ENCODE measurements at places on chromosomes 2 and 18.
A peak's percentile ranks its signal among the peaks of the same experiment; 100 is the strongest.

DNA sequence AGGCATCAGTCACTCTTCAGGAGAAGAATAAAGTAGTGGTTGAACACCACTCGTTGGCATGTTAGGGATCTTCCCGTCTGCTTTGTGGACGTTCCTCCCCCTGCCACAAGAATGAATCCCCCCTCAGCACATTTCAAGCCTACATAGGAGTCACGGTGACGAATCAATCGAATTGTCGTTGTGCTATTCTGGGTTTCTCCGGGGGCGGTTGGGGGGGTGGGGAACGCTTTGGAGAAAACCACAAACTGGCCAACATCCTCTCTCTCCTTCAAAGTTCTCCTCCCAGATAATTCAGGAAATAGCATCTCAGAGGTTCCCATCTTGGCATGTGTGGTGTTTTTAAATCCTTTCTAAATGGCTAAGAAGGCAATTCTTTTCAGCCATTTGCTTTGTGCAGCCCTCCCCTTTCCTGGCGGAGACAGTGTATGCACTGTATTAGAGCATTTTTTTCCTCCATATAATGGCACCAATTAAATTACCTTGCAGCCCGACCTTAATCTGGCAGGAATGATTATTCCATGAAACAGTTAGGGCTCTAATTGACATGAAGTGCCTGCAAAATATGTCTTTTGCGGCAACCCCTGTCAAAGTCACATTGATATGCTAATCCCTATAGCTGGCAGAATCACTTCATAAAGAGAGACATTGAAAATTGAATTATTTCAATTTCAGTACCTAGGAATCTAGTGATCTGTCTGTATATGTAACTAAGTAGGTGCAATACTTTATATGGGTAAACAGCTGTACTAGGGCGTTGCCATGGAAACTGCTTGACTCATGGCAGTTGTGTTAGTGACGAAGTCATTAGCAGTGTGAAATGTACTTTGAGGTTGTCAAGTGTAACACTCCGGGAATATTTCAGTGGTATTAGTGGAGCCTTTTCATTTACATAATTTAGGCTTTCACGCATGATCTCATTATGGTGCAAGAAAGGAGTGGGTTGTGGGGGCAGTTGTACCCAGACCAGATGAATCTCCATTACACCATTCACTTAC, 323.4 kb upstream of the SLC14A2 start:
- peak; percentile 21 for DNase-seq

DNA sequence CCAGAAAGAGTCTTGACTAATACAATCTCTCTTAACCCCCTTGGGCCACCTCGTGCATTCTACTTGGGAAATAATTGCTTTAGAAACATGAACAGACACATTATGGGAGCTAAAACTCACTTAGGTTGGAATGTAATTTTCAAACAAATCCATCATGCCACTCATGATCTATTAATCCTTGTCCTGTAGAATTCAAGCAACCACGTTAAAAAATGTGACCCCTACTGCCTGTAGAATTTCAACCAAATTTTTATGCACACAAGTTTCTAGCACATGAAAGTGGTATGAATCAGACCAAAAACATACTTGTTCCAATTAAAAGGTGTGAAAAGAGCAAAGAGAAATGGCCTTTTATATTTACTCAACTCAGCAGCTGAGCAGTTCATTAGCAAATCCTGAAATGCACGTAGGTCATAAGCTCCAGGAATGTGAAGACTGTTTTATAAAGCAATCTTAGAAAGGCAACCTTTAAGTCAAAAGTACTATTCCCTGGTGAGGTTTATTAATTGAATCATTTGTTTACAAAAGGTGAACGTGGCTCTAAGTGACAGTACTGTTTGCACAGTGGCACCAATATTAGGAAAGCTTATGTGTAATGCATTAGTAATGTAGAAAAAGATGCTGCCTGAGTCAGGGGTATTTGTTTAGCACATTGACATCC, 459.4 kb upstream of the UBE2E3 start:
- peak; percentile 21 for DNase-seq

DNA sequence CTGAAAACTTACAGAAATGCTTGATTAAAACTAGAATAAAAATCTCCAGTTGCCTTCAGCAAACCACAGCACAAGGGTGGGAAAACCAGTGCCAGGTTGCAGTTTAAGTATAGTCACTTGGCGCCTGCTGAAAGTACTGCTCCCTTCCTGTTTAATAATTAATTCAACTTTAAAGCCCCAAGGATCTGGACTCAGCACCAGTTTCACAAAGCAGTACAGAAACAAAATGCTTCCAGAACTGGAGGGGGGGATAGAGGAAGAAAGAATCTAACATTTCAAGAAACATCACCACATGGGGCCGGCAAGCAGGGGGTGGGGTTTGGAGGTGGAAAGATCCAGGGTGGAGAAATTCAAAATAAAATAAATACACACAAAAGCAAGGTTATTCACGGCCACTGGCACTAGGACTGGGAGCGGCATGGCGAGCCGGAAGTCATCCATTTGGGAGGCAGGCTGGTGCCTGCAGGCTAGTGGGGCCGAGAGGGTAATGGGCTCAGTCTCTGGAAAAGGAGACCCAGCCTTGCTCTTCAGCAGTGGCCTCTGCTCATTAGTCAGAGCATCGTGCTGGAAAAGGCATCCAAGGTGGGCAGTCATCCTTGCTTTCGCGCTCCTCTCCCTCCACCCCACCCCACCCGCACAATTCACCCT, 85.8 kb downstream of the POU3F3 start:
- no peak for DNase-seq

GRCh38 chr2:189635353-189635752, 25.9 kb upstream of the ASNSD1 start:
- no peak for DNase-seq

- no peak for DNase-seq
These were observed at the start of gene SNTG2 for GRCh38 chr2:950080-950966. SNTG2 (plus strand) TSS chr2:950849; CDS start chr2:950997, 148 bp downstream.

DNA sequence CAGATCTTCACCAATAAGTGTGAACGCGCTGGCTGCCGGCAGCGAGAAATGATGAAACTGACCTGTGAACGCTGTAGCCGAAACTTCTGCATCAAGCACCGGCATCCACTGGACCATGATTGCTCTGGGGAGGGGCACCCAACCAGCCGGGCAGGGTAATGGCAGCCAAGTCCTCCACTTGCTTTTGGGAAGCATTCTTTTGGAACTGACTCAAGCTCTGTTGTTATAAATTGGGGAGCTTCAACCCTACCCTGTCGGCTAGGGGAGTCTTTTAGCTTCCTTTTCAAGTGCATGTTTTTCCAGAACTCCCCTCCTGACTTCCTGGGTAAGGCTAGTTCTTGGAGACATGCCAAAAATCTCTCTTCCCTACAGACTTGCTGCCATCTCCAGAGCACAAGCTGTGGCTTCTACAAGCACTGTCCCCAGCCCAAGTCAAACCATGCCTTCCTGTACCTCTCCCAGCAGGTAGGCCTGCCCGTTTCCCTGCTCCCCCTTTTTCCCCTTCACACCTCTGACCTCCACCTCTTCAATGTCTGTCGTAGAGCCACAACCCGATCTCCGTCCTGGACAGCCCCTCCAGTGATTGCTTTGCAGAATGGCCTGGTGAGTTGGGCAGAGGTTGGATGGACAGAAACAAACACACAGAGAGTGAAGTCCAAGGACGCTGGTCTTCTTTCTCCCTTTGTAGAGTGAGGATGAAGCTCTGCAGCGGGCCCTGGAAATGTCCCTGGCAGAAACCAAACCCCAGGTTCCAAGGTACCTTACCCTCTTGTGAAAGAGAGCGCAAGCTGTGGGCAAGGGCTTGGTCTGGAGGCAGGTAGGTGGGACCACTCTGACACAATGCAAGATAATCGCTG, 1.5 kb downstream of the ZFAND2B start:
- DNase-seq = no peak
